ENCODE measurements at places on chromosomes 4 and X.

GRCh38 chr4:182881914-182882313 lies 35.3 kb downstream of the DCTD start:
- DNase-seq: no peak

DNA sequence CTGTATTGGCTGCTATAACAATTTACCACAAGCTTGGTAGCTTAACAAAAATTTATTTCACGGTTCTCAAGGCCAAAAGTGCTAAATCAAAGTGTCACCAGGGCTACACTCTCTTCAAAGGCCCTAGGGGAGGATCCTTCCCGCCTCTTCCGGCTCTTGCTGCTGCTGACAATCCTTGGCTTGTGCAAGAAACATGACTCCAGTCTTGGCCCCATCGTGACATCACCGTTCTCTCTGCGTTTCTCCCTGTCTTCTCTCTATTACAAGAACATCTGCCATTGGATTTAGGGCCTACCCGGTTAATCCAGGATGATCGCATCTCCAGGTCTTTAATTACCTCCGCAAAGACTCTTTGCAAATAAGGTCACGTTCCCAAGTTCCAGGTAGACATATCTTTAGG lies 10.4 kb upstream of the CLCN4 start:
- no peak for DNase-seq

DNA sequence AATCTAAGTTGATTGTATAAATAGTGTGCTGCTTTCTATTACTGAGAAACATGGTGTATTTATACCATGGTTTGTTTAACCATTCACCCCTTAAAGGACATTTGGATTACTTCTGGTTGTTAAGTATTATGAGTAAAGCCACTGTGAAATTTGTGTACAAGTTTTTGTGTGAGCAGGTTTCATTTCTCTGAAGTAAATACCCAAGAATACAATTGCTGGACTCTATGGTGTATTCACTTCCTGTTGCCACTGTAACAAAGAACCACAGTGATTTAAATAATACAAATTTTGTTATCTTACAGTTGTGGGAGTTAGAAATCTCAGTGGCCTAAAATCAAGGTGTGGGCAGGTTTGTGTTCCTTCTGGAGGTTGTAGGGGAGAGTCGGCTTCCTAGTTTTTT lies 869.6 kb downstream of the CCSER1 start:
- no peak for DNase-seq

DNA sequence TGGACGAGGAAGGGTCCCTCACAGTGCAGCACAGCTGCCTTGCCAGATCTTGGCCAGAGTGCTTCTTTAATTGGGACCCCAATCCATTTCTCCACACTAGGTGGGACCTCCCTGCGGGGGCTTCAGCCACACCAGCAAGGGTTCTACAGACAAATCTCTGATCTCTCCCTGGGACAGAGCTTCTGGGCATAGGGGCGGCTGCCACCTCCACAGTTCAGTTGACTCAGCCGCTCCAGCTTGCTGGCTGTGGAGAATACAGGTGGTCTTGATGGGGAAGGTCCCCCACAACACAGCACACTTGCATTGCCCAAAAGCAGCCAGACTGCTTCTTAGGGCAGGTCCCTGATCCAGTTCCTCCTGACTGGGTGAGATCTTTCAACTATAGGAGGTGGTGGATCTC lies 199.6 kb downstream of the EDA start:
- no peak for DNase-seq

GRCh38 chr4:11368701-11369115 lies 60.0 kb downstream of the HS3ST1 start:
- DNase-seq: no peak

GRCh38 chrX:140503714-140504351 lies 1.0 kb downstream of the SOX3 start:
- no peak for DNase-seq

GRCh38 chr4:158292156-158292555 lies 81.9 kb downstream of the TMEM144 start:
- DNase-seq: no peak

DNA sequence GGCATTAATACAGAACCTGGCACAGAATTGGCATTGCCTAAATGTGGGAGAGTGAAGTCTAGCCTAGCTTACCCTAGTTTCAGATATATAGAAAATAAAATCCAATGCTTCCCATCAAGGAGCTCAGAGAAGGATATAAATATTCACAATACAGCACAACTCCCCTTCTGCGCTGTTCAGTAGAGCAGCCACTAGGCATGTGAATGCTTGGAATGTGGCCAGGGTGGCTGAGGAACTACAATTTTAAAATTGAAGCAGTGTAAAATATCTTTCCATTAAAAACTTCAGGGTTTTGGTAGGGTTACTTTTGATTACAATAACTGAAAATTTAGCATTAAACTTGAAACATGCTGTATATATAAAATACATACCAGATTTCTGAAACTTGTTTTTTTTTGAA lies 19.5 kb downstream of the ZNF518B start:
- no peak for DNase-seq

- no peak for DNase-seq
Measured at GRCh38 chrX:36528661-36529060, 479.5 kb upstream of the FAM47C start.

DNA sequence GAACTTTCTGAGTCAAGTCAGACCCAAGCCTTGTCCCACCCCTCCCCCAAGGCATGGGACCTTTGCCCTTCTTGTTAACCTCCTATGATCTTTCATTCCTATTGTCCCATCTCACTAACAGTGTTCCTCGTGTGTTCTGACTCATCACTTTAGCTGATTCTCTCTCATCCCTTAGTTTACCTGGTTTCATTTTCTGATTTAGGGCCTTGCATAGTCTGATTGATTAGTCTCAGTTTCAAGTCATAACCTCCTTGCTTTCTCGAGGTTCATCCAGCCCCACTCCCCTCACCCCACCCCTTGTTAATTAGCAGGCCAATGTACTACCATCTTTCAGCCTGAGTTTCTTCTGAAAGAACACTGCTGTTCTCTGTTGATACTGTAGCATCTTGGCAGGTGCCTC lies 517.4 kb downstream of the RPA4 start:
- DNase-seq: no peak

GRCh38 chrX:94492541-94492940 lies 818.5 kb downstream of the FAM133A start:
- no peak for DNase-seq

DNA sequence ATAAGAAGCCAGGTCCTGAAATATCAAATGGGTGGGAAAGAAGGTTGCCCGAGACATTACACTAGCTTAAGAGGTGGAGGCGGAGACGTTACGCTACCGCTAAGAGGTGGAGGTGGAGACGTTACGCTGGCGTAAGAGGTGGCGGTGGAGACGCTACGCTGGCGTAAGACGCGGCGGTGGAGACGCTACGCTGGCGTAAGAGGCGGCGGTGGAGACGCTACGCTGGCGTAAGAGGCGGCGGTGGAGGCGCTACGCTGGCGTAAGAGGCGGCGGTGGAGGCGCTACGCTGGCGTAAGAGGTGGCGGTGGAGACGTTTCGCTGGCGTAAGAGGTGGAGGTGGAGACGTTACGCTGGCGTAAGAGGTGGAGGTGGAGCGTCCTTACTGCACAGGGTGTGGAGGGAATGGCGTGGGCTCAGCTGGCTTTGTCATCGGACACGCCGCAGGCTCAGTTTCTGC lies 12.8 kb downstream of the CYP4V2 start:
- no peak for DNase-seq

DNA sequence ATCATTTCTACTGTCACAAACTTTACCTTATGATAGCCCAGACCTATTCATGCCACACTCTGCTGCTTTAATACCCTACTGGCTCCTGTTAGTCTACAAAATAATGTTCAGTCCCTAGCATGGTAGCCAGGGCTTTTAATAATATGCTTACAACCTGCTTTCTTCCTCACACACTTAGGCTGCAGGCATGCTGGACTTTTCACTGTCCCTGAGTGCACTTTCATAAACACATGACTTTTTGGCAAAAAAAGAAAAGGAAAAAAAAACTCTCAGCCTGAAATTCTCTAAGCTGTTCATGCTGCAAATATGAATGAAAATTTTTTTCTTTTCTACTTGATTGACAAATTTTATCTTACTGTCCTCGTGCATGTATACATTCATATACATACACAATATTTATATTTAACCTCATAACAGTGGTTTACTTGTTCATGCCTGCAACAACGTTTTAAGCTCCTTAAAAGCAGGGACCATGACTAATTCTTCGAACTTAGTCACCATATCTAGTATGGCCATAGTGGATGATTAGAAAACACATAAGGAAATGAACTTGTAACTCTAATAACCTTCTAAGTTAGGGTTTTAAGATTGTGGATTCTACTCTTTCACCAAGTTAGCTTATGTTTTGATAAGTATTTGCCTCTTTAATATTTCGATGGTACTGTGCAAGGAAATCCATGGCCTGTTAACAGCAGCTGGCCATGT lies 229.5 kb downstream of the SPCS3 start:
- no peak for DNase-seq

- DNase-seq: peak; percentile 50
Measured at GRCh38 chr4:38759113-38759789, 23.5 kb downstream of the TLR10 start.

DNA sequence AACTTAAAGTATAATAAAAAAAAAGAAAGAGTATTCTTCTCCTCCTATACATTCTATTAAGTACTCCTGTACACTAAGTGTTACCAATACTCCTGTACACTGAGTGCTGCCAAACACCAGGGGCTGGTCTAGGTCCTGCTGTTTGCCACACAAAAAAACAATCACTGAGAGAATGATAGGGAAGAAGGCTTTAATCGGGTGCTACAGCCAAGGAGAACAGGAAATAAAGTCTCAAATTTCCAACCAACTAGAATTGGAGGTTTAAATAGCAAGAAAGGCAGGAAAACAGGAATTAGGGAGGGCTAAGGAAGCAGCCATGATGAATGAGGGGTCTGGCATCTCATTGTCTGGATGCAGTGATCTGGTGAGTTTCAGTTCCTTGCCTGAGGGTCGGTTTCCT lies 239.8 kb downstream of the ZNF674 start:
- no peak for DNase-seq

DNA sequence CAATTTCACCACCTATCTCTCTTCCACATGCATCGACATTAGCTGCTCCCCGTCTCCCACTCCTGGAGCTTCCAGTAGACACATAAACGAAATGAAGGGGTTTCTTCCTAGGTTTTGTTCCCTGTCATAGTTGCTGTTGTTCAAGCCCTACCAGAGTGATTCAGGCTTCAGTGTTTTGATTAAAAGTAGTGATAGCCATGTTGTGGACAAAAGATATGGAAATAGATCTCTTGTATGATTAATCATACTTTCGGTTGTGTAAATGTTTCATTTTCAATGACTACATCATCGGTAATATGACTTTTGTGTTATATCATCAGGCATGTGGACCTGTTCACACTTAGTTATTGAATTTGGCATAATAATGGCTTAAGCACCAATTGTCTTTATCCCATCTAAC lies 96.5 kb upstream of the KLF3 start:
- no peak for DNase-seq

DNA sequence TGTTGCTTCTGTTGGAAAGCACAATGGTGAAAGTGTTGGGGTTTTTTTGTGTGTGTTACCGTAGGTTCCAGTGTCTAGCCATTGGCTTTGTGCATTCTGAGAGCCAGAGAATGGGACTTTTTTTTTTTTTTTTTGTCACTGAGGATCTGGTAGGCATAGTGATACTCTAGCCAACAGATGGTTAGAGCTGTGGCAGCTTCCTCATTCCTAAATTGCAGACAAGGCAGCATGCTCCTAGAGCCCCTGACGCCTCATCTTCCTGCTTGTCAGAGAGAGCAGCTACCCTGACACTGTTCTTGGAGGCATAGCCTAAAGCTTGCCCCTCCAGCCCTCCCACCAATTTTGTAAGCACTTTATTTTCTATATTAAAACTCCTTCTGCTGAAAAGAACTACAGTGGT lies 27.0 kb downstream of the ARHGEF9 start:
- DNase-seq: no peak

- no peak for DNase-seq
Measured at GRCh38 chr4:47002580-47002979, 9.2 kb upstream of the GABRA4 start.

DNA sequence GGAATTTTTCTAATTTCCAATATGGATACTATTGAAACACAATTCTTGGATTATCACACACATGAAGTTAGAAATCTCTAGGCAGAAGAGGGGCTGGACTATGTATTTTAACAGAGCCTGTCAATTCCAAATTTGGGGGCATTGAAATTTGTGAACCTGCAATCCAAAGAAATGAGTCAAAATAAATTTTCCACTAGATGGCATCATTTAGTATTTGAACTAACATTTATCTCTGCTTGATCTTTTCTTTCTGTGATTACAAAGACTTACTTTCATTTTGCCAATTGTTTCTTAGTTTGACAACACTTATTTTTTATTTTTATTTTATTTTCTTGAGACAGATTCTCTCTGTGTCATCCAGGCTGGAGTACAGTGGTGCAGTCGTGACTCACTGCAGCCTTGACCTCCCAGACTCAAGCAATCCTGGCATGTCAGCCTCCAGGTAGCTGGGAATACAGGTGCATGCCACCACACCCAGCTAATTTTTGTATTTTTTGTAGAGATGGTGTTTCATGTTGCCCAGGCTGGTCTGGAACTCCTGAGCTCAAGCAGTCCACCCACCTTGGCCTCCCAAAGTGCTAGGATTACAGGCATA lies 2.7 kb upstream of the PYURF start:
- no peak for DNase-seq

- no peak for DNase-seq
Measured at GRCh38 chrX:110204986-110205385, 112.9 kb downstream of the AMMECR1 start.

GRCh38 chrX:49059681-49060085 lies 884 bp downstream of the CCDC120 start:
- no peak for DNase-seq

GRCh38 chrX:5733501-5733900 lies 495.2 kb downstream of the NLGN4X start:
- no peak for DNase-seq

DNA sequence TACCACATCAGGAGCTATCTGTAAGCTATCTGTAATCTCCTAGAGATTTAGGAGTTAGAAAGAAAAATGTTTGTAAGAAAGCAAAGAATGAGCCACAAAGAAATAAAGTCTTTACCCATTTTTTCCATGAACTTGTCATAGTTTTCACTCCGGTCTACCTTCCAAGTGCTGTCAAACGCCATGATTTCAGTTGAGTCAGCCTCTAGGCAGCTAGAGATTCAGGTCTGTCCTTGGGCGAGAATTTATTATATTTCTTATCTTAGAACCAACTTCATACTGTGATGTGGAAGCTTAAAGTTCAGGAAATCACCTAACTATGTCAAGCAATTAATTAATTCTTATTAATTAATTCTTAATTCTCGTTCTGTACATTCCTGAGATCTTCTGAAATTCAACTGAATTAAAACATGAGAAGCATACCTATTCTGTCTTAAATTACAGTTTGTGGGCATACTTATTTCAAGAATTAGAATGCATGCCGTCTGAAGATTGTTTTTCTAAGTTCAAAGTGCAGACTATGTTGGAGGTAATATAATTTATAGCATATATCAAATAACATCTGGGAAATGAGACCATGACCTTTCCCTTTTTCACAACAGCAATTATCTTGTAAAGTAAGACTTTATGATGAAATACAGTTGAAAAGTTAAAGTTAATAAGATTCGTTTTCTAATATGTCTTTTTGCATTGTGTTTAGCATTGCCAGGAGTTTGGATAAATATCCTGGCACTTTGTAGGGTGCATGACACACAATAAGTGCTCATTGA lies at the start of gene FABP2:
TSS of gene FABP2 (minus strand) at position 218 of the 767 bp plus-strand sequence. CDS start at position 182, 36 bp downstream.
- DNase-seq: no peak
